ENCODE measurements at places on chromosomes 11 and 22.

GRCh38 chr22:42732081-42732480, 11.4 kb upstream of the A4GALT start:
- no peak for DNase-seq

- no peak for DNase-seq
These were observed 113.5 kb downstream of the SOX6 start for GRCh38 chr11:16242806-16243205.

DNA sequence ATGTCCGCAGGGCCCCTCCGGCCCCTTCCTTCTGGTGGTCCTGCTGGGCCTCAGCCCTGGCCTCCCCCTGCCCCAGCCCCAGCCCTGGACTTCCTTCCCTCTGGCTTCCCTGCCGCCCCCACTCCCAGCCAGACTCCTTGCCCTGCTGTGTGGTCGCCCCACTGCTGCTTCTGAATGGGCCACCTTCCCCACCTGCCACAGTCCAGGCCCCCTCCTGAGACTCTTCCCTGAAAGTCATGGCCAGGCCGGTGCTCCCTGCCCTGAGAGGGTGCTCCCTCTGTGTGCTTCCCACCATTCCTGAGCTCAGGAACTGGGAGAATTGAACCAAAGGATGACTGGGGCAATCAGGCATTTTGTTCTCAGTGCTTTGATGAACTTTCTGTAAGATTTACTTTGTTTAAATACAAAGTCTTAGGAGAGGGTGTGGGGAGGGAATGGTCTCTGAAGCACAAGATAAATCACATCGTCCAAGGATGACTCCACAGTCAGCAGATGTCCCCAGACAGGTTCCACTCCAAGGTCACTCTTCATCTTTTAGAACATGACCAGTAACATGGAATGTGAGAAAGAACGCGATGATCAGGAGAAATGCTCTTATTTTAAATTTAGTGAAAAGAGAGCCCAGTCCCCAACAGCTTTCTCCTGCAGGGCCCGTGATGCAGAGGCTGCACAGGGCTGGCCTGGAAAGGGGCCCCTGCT, 774 bp downstream of the APOBEC3D start:
- no peak for DNase-seq

DNA sequence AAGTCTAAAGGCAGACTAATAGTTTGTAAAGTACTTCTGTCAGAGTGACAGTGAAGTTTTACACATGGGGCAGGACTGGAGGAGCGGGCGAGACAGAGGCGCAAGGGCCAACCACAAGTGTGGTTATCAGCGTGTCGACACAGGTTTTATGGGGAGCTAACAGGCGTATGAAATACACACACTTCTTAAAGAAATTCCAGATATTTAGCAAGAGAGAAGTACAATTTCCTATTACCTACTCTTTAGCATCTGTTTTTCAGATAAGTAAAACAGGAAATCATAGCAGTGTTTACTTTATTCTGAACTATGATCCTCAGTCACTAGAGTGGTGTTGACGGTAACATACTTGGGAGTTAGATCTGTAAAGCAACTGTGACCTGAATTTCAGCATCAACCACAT, 22.5 kb downstream of the VSIG10L2 start:
- DNase-seq: no peak

DNA sequence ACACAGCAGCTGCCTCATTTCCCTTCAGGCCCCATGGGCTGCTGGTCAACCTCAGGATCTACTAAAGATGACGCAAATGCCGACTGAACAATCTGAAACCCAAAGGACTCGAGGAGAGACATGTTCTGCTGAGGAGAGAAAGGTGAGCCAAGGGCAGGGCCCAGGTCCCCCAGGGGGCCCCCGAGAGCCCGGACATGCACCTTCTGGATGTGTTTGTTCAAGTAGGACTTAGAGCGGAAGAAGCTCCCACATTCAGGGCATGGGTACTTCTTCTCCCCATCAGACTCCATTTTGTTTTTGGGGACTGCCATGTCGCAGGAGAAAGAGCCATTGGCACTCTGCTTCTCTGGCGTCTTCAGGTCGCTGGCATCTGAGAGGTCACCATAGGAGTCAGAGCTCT, 19.3 kb downstream of the PATZ1 start:
- DNase-seq: no peak

GRCh38 chr11:118938491-118939403, 13.0 kb upstream of the BCL9L start:
- peak; percentile 94 for DNase-seq

DNA sequence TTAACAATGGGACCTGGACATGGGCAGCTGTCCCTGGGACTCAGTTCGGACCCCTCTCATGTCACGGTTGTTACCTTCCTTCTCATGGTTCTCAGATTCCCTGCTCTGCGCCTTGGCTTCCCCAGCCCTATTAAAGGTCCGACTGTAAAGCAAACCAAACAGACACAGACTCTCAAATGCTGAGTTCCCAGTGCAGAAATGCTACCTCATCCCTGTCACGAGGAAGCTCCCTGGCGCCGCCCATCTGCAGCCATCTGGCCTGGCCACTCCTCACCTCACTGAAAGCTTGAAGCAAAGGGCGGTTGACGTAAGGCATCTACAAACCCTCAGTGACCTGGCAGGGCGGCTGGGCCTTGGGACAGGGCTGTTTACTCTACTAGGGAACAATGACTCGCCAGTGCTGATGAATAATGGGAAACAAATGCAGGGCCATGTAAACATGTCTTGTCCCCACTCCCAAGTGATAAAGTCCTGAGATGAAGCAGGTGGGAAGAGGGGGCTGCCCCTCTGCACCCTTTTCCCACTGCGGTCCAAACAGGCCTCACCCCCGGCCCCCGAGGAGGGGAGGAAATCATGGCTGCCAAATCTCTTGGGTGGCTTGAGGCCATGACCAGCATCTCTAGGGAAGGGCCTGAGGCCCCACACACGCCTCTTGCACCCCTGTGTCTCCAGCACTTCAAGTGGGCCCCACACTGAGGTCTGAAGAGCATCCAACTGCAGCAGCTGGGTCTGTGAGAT, 49.3 kb downstream of the SCUBE1 start:
- peak; percentile 7 for DNase-seq

DNA sequence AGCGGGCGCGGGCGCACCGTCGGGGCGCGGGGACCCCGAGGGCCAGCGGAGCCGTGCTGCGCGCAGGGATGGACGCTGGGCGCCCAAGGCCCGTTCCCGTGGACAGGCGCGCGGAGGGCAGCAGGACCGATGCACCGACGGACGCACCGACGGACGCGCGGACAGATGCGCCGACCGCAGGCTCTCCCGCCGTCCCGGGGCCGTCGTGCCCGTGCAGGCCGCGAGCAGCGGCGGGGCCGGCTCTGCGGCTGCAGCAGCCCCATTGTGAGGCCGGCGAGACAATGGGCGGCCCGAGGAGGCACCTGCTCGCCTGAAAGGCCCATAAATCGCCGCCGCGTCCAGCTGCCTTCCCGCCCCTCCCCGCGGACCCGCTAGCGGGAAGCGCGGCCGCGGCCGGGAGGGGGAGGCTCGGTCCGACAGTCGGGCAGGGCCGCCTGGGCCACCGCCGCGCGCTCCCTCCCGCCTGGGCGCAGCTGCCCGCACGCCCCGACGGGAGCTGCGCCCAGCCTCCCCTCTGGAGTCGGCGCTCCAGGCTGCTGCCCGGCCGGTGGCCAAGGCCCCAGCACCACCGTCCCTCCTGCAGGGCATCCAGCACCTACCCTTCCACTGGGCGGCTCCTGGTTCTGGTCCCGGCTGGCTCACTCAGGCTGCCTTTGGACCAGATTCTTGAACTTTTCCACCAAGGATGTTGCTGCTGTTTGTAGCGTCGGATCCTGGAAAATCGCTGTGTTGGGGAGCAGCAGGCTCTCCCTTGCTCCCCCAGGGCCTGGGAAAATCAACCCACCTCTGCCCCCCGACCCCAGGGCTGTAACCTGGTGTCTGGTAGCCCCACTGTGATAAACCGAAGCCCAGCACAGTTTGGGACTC, 15.8 kb downstream of the CDKN1C start:
- DNase-seq: no peak

DNA sequence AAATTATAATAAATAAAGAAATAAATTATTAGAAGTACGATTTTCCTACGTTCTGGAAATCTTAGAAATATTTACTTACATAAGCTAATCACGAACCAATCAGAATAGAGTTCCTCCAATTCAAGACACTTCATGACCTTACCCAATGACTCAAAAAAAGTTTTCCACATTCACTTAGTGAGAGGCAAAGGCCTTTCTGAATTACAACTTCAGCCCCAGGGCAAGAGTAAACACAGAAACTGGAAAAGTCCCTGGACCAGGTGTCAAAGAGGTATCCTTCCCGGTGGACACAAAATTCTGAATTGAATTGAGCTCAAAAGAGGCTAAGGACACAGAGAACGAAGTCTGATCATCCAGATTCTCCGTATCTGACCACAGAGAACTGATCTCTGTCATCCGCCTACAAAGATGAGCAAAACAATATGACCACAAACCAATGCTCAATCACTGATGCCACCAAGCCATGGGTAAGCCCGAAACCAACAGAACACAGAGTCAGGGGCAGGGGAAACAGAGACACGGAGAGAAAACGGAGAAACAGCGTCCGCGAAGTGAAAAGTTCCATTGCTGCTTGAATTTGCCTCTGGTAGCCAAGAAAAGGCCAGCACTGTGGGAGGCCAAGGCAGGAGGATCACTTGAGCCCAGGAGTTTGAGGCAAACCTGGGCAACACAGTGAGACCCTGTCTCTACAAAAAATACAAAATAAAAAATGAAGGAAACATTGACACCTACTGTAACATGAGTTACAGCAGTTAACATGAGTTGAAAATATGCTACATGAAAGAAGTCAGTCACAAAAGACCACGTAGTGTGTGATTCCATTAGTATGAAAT, 6.8 kb downstream of the BID start:
- DNase-seq: no peak

- peak; percentile 4 for DNase-seq
These were observed 37.7 kb downstream of the DDI1 start for GRCh38 chr11:104073950-104074705.

GRCh38 chr11:19441752-19442553, 201.2 kb upstream of the E2F8 start:
- peak; percentile 98 for DNase-seq

DNA sequence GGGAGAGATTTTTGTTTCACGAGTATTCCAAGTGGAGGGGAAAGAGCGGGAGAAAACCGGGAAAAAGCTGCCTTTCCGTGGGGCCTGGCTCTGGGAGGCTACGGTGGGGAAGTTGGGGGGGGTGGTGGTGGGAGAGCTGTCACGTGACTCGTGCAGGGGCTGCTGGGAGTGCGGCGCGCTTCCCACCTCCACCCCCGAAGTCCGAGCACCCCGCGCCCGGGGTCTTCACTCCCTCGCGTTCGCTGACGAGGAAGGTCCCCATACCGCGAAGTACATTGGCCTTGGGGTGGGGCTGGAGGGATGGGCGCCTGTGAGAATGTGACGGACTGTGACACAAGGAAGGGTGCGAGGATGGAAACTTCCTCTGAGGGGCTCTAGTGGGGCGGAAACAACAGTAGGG, at the start of gene TEX12:
Gene TEX12 (plus strand): TSS at position 228 of the 400 bp plus-strand sequence. CDS start 1,897 bp downstream, outside the sequence.
- no peak for DNase-seq

- DNase-seq: no peak
These were observed 2.8 kb downstream of the GALNT18 start for GRCh38 chr11:11618973-11619435.

DNA sequence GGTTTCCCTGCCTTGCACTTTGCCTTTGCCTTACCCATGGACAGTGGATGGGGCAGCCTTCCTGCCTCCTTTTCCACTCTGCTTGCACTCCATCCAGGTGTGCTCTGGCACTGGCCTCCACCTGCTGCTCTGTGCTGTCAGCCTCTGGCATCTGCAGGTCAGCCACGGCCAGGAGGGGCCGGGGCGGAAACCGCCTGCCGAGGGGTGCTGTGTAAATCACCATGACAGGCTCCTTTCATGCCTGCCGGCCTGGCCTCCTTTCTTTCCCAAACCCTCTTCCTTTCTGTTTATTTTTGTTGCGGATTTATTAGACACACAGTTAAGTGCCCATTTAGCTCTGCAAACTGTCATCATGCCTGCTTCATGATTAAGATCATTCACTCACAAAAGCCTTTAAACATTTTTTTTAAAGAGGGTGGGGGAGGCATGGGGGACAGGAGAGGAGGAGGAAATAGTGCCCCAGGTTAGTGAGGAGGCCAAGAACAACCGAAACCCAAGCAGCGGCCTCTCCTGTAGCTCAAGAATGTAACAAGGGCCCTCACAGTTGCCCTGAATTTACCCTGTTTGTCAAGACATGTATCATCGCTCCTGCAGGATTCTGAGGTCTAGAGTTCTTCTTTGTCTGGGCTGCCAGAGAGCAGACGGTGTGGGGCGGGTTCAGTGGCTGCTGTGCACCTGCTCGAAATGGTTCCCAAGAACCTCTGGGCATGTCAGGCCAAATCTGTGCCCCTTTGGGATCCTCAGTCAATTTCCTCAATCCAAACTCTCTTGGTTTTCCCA, 83.3 kb downstream of the BARX2 start:
- DNase-seq: no peak

- DNase-seq: no peak
These were observed 621.5 kb upstream of the LUZP2 start for GRCh38 chr11:23875176-23875850.

GRCh38 chr22:31449506-31449905, 40.1 kb downstream of the EIF4ENIF1 start:
- DNase-seq: no peak
